ENCODE measurements at places on chromosomes 6 and 20.

- no peak for DNase-seq
These were observed 569.8 kb downstream of the QKI start for GRCh38 chr6:163984124-163984936.

DNA sequence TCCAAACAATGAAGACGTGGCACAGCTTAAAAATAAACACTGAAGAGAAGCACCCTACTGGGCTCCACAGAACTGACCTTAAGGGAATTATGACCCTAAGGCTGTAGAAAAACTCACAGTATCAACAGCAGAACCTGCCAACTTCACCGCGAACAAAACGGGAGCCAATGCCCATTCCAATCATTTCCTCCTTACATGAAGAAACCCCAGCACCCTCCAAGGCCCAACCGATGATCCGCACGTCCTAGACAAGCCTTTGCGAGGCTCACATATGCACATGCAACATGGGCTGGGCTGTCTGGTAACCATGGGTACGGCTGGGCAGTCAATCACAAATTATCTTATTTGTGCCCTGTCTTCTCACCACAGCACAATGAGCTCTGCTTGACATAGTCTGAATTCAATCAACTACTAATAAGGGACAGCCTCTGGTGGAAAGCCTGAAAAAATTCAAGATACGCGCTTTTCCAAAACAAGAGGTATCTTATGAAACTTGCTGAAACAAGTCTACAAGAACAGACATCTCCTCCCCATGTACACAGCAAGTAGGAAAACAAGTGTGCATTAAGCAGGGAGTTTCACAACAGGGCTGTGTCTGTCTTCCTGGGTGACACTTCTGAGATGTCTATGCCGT, 1.7 kb downstream of the DIDO1 start:
- no peak for DNase-seq

GRCh38 chr6:30171677-30172471, 8.5 kb downstream of the TRIM15 start:
- DNase-seq = no peak

- DNase-seq = no peak
These were observed 144.3 kb downstream of the ADGRB3 start for GRCh38 chr6:68779366-68779765.

DNA sequence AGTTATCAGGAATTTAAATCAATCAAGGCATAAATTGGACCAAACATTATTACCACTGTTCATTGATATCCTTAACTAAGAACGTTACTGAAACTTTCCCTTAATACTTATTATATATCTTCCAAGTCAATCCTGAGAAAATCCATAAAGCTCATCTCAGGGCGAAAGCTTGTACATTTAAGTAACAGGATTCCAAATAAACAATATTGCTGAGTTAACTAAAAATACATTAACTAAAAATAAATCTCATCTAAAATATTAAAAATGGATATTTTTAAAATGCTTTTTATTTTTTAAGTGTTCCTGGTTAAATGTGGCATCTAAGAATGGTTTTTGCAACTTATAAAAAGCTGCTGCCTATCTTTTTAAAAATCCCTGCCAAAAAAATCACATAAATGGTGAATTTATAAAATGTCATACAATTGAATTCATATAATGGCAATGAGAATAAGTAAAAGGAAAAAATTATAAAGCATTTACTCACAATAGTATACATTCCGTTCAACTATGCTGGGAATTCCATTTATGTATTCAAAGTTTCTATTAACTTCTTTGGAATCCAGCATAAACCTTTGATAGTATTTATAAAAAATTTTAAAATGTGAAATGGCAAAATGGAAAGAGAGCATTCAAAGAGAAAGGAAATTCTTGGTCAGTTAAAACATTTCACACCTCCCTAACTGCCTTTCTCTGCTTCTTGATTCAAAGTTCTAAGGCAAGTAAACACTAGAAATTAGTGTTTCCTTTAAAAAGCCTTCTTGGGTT, 20.8 kb upstream of the GMDS start:
- no peak for DNase-seq

GRCh38 chr6:14070457-14070856, 47.1 kb upstream of the CD83 start:
- DNase-seq = no peak

All from stimulated activated CD4-positive, alpha-beta T cell treated with anti-CD3 and anti-CD28 coated beads, Interleukin-4, amount 100 ng/mL, for 48 hours (primary cell).